Prostate gland (tissue), 2 donors: ENCODE measurements at places on chromosomes 3 and 15. TPM values are rescaled to one million over a fixed set of nuclear protein-coding genes. Genes with fewer than 3 reads are reported as not detected.
A peak's percentile ranks its signal among the peaks of the same experiment; 100 is the strongest.

- H3K27ac ChIP-seq = no peak overlapping the region
- H3K27me3 ChIP-seq = no peaks in the 10 kb centered on the region
- H3K4me3 ChIP-seq = no peak overlapping the region
- no peaks in the 10 kb centered on the region for H3K4me1 ChIP-seq
Observed at GRCh38 chr3:85594676-85595075, 635.9 kb downstream of the CADM2 start.

DNA sequence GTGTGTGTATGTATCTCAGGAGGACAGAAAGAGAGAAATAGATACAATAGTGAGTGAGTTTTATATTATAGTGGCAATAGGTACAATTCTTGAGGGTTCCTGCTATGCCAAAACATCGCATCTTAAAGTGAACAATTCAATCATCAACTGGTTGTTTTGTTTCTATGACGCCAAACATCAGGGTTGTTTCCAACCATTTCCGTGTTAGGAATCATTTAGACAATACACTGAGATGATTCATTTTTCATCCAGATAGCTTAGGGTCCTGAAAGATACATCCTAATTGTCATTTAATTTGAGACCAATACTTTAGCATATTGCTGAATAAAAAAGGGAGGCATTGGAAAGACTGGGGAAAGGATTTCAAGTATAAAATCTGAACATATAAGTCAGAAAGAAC is 472.2 kb downstream of the MCTP2 start:
- H3K27me3 ChIP-seq = no peaks in the 10 kb centered on the region
- no peak overlapping the region for H3K27ac ChIP-seq
- H3K36me3 ChIP-seq = no peaks in the 10 kb centered on the region
- DNase-seq = no peak
- no peaks in the 10 kb centered on the region for H3K4me1 ChIP-seq

HYPK gene
- 19.9 TPM for total RNA-seq

INO80 gene
- 51.2 TPM for total RNA-seq

DNA sequence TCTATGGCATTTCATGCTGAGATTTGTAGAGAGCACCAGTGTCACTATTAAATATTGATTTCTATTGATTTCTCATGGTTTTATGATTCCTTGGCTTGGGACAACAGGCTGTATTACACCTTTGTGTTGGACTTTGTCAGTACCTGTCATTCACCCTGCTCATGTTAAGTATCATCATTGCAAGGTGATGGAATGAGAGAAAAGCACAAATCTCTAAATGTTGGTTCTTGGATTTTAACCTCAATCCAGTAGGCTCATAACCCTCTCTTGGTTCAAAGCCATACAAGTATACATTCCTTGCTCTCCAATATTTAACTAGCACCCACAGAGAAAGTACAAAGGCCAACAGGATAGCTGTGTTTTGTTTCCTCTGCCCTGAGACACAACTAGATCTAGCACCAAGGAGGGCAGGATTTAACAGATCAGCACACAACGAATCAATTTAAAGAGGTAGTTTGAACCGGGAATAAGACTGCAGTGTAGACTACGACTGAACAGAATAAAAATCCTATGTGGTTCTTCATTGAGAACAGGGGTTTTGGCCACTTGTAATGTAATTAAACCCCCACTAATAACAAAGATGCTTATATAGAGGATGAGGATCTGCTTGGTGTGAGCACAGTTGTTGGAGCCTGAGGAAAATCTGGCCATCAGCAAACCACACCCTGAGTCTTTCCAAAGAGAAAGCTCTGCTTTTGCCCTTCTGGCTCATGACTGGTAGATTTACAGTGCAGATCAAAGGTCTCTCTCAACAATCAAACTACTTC is 78.0 kb upstream of the TNFSF10 start:
- no peak overlapping the region for H3K27ac ChIP-seq
- H3K36me3 ChIP-seq = no peaks in the 10 kb centered on the region
- no peaks in the 10 kb centered on the region for H3K27me3 ChIP-seq
- no peak for DNase-seq
- H3K4me1 ChIP-seq = no peaks in the 10 kb centered on the region

- H3K27ac ChIP-seq = no peak within 1 kb of the TSS
- H3K27me3 ChIP-seq = no peaks in the 10 kb centered on the region
- peak; percentile 65 for DNase-seq
- H3K36me3 ChIP-seq = no peaks in the 10 kb centered on the region
- peak within 1 kb of the TSS; percentile 39 for H3K4me3 ChIP-seq
Observed at GRCh38 chr3:133038089-133038730, at the start of gene TMEM108. TMEM108 (plus strand) TSS chr3:133038391.

GRCh38 chr3:95343767-95344166 is 1280.9 kb downstream of the NSUN3 start:
- H3K27me3 ChIP-seq = no peaks in the 10 kb centered on the region
- no peaks in the 10 kb centered on the region for H3K4me1 ChIP-seq
- no peak overlapping the region for H3K4me3 ChIP-seq
- no peak overlapping the region for H3K27ac ChIP-seq
- H3K36me3 ChIP-seq = no peaks in the 10 kb centered on the region

CP gene
- total RNA-seq = 15.2 TPM

PLCB2 gene
- 1.5 TPM for total RNA-seq

MYO5C gene
- total RNA-seq = 53.5 TPM
